ENCODE measurements at places on chromosomes 5 and 9.

DNA sequence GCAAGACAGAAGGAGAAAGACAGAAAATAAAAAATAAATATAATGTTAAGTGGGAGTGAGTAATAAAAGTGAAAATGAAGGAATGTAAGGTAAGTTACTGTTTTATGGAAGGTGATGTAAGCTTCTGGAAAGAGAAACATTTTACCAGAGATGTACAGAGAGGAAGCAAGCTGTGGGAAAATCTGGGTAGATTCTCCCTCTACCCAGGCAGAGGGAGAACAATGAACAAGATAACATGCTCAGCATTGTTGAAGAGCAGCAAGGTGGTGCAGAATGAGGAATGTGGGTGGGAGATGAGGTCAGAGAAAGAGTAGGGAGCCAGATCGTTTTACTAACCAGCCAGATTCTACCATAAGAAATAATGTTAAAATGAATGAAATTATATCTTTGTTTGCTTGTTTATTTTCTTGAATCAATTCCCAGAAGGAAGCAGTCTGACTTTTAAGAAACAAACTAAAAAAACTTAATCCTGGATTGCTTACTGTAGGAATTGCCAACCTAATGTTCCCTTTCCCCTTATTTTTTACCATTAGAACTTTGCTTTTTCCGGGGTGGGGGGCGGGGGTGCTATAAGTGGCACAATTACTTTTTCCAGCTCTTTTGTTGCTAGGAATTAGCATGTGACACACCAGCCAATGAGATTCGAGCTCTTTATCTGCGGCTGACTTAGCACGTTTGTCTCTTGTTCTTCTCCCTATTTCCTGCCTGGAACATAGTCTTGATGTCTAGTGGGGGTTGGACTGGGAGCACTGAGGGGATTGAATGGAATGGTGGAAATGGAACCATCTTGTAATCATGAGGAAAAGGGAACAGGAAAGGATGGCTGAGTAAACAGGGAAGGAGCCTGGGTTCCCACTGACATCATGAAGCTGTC is 356.7 kb downstream of the TMEM167A start:
- DNase-seq: no peak

- DNase-seq: no peak
Observed at GRCh38 chr5:8068078-8068477, 199.1 kb downstream of the MTRR start.

DNA sequence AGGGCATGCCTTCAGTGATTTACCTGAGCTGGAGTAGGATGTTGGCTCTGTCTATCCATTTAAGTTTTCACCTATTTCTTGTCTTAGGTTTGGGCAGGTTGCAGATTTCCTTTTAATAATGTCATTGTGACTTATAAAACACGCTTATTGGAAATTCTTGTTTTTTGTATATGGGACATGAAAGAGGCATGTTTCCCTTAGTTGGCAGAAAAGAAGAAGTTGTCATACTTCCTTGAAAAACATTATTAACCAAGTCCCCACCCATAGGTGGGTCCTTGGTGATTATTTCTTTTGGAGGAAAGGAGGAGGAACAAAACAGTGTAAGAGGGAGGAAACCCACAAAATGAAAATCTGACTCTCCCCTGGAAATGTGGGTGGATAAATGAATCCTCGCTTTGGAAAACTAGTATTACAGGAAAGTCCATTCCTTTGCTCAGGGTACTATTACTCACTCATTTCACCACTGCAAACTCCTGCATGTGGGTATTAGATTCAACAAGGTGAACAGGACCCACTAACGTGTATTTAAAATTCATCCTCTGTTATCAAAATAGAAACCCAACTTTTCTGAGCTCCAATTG is 9.3 kb downstream of the CER1 start:
- no peak for DNase-seq

DNA sequence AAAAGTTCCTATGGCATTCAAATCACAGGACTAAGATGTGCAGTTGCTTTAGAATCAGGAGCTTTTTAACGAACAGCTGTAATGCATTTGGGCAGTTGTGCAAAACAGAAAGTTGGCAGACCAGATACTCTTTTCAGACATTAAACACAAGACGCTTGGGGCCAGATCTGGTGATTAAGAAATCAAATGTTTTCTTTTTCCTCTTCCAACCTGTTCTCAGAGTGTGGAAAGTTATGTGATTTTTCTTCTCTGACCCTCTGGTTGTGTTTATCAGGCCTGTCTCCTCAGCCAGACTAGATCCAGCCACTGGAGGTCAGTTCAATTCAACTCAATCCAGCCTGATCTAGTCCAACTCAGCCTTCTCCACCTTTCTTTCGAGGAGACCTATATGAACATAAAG is 298.5 kb upstream of the PCSK5 start:
- no peak for DNase-seq

- DNase-seq: no peak
Observed at GRCh38 chr5:14197056-14197455, 53.9 kb downstream of the TRIO start.

- DNase-seq: no peak
Observed at GRCh38 chr9:121262423-121262822, 5.5 kb upstream of the GSN start.

- DNase-seq: peak; percentile 85
Observed at GRCh38 chr9:129131300-129132145, 20.3 kb downstream of the PTPA start.

- no peak for DNase-seq
Observed at GRCh38 chr5:54279960-54280359, 30.4 kb downstream of the ARL15 start.

- no peak for DNase-seq
Observed at GRCh38 chr9:95880021-95880690, 4.7 kb downstream of the ERCC6L2 start.

- DNase-seq: no peak
Observed at GRCh38 chr9:32928912-32929311, 72.5 kb downstream of the APTX start.

DNA sequence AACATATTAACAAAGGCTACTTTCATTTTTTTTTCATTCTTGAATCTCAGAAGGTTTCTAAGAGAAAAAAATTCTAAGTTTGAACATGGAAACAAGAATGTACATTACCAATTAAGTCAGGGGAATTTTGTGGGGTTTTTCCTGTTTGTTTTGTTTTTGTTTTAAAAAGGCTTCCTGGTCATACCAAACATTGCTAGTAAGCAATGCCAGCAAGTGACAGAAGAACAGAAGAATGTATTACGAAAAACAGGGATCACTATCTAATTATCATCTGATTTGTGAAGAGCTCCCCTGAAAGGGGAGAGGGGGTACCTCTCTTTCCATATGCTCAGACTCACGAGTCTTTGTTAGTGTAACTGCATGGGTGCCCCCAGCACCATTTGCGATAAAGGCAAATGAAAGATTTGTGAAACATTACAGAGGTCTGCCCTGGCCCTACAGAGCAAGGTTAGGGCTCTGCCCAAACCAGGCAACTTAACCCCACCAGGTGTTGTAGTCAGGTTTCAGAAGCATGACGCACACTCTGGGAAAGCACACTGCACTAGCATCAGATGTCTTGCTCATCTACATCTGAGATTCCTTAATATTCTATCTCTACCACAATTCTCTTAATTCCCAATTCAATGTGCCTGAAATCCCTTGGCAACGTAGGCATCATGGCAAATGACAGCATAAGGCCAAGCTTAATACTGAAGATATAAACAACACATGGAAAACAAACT is 268.2 kb downstream of the MLLT3 start:
- DNase-seq: no peak

DNA sequence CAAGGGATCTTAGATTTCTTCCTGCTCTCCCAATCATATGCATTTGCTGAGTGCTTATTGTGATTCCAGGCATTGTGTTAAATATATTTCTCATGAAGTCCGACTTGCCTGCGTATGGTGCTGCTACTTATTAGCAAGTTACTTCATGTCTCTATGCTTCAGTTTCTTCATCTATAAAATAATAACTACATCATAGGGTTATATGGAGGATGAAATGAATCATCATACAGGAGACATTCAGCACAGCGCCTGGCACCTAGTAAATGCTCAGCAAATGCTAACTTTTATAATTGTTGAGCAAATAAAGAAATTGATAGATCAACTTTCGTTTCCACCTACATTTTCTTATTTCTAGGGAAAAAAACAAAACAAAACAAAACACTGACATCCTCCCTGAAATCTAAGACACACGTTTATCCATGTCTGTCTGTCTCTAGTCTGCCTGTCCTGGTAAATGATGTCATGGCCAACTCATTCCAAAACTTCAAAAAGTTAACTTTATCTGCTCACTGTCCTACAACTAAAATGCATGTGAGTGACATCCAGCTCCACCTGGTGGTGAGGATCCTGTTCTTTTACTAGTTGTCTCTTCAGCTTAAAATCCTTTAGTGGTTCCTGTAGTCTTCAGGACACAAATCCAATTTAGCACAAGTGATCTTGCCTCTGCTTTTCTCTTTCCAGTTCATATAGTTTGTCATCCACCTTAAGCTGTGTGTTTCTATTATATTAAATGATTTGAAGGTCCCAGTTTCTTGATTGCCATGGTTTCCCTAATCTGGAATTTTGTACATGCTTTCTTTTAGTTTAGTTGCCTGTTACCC is 27.7 kb downstream of the PPP3R2 start:
- no peak for DNase-seq

DNA sequence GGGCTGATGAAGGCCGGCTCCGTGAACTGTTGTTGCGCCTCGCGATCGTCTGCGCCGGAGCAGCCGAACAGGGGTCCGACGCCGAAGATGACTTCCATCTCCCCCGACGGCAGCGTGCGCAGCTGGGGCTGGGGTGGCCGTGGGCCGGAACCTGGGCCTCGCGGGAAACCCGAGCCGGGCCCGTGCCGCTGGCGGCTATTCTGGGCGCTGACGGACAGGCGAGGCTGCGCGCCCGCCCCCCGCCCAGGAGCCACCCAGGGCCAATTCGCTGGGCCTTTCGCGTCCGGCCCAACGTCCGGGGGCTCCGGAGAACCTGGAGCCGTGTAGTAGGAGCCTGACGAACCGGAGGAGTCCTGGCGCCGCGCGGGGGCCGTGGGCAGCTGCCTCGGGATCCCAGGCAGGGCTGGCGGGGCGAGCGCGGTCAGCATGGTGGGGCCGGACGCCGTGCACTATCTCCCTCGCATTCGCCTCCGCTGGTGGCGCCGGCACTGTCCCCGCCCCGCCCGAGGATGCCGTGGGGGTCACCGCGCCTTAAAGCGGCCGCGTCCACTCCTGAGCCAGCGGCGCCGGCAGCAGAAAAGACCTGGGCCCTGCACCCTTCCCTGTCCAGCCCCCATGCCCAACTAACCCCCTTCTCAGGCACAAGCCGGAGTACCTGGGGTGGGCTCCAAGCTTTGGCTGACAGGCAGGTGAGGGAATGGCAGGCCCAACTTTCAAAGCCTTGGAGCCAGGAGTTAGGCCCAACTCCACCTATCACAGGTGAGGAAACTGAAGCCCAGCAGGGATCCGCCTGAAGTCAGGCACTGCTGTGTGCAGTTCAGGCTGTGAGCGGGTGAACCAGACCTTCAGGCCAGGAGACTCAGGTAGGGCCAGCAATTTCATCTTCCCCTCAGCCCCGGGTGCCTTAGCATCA is at the start of gene PROB1:
TSS of gene PROB1 (minus strand) at position 451 of the 913 bp plus-strand sequence. CDS start at position 428, 23 bp downstream.
- peak; percentile 67 for DNase-seq

DNA sequence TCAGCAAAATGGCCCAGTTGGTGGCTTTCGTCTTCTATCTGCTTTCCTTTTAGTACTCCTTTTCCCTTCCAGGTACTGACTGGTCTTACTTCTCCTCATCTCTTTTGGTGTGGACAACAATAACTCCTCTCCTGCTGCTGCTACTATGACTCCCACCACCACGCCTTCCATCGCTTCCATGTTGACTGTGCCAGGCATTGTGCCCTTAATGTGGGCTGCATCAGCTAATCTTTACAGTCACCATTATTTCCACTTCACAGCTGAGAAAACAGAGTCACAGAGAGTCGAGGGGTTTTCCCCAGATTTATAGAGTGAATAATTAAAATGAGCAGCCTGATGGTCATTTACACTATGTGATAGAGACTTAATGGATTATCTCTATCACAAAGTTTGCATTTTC is 184.9 kb upstream of the IL12B start:
- DNase-seq: no peak

DNA sequence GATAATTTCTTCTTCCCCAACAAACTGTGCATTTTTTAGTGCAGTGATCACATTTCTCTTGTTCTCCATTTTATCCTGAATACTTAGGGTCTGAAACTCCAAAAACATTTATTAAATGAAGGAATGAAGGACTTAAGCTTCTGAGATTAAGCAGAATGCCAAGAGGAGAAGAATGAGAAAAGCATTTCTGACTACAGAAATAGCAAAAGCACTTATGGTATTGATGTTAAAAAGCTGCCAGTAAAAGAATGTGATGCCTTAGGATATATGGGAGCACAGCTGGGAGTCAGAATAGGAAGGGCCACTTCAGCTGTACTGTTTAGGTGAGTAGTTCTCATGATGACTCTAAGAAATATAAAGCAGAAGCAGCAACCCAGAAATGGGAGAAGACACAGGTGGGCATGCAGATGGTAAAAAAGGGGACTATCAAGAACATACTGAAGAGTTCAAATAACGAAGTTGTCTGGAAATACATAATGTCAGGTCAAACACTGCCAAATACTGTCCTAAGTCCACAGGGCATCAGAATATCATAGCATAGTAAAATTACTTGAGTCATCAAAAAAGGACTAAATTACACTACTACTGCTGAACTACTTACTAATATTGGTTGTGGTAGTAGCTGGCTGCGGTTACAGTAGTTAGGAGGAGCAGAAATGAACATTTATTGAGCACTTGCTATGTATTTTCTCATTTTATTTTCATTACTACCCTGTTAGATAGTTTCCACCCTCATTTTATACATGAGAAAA is 132.7 kb downstream of the MAPKAP1 start:
- DNase-seq: no peak

- DNase-seq: no peak
Observed at GRCh38 chr9:36039696-36040095, 3.0 kb downstream of the RECK start.

DNA sequence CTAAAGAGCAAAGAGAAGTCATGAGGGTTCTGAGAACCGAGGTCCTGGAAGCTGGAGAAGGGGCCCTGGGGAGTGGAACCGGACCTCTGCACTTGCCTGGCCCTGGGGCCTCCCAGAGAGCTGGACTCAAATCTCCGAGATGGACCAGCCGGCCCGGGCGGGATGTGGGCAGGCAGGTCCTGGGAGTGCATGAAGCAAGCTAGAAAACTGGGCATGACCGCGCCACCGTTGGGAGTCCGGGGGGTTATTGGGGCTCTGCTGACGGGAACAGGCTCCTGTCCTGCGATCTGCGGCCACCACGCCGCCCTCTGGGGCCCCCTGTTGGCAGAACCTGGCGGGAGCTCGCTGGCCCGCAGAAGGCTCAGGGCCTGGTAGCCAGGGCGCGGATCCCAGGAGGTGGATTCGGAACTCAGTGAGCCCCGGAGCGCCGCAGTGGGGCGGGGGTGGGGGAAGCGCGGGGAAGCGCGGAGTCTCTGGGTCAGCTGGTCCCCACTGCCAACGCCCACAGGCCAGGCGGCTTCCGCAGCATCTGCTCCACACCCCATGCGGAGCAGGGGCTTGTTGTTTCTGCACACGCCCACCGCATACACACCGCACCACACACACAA is 150.6 kb downstream of the ERCC6L2 start:
- no peak for DNase-seq
